ENCODE measurements at places on chromosomes 1 and 21. TPM values are rescaled to one million over a fixed set of nuclear protein-coding genes. Genes with fewer than 3 reads are reported as not detected.

HAO2 gene
- 0.80 TPM for polyA plus RNA-seq

TRIM45 gene
- 44.0 TPM for polyA plus RNA-seq

OR6K3 gene
- polyA plus RNA-seq = not detected

OR2AK2 gene
- polyA plus RNA-seq = not detected

KRTAP20-3 gene
- polyA plus RNA-seq = not detected

- H3K27ac ChIP-seq = peak overlapping the region; percentile 35
- peaks cover 7% of the 10 kb centered on the region for H3K4me1 ChIP-seq
- H3K4me3 ChIP-seq = no peak overlapping the region
- H3K36me3 ChIP-seq = no peaks in the 10 kb centered on the region
- DNase-seq = peak; percentile 93
Measured at GRCh38 chr1:22132517-22133235, 10.2 kb downstream of the WNT4 start.

- H3K4me1 ChIP-seq = peaks cover 48% of the 10 kb centered on the region
- no peaks in the 10 kb centered on the region for H3K27me3 ChIP-seq
- no peak overlapping the region for H3K4me3 ChIP-seq
- DNase-seq = no peak
- no peaks in the 10 kb centered on the region for H3K36me3 ChIP-seq
- no peak overlapping the region for H3K27ac ChIP-seq
Measured at GRCh38 chr1:217627431-217627830, 3.5 kb downstream of the GPATCH2 start.

- no peak overlapping the region for H3K27ac ChIP-seq
- no peaks in the 10 kb centered on the region for H3K36me3 ChIP-seq
- DNase-seq = no peak
- H3K4me3 ChIP-seq = no peak overlapping the region
Measured at GRCh38 chr21:46150491-46151121, 4.8 kb downstream of the FTCD start.

DNA sequence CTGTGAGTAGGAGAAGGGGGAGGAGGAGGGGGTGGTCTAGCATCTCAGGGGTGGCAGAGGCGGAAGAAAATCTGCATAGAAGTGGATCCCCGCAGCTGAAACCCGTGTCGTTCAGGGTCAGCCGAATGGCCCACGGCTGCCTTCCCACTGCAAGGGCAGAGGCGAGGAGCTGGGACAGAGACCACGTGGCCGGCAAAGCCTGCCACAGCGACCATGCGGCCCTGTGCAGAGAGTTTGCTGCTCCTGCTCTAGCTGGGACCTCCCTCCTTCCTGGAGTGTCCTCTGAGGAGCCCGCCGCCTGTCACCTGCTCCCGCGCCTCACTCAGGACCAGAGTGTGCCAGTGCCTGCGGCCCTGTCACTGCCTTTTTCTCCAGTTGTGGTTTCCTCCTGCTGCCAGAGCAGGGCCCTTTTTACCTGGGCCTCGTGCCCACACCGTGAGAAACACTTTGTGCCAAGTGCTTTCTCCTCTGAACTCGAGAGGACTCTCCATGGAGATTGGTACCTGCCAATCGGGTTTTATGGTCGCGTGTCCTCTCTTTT lies 5.4 kb upstream of the TRPM2 start:
- H3K4me1 ChIP-seq = no peaks in the 10 kb centered on the region
- no peak overlapping the region for H3K27ac ChIP-seq
- H3K36me3 ChIP-seq = no peaks in the 10 kb centered on the region
- peaks cover 32% of the 10 kb centered on the region for H3K27me3 ChIP-seq
- no peak overlapping the region for H3K4me3 ChIP-seq

DNA sequence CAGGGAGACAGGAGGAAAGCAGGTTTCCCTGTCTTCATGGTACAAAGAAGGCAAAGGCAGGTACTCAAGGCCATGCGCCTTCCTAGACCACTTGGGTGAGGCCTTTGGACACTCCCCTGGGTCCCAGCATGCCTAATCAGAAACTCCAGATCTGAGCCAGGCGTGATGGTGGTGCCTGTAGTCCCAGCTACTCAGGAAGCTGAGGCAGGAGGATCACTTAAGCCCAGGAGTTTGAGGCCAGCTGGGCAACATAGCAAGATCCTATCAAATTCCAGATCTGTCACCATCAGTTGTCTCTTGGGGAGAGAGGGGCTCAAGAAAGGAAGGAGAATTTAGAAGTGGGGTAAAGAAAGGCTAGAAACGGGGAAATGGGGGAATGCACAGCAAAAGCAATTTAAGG lies 96.3 kb upstream of the SLC25A33 start:
- H3K4me3 ChIP-seq = no peak overlapping the region
- no peaks in the 10 kb centered on the region for H3K4me1 ChIP-seq
- no peak overlapping the region for H3K27ac ChIP-seq
- H3K27me3 ChIP-seq = no peaks in the 10 kb centered on the region

- no peaks in the 10 kb centered on the region for H3K27me3 ChIP-seq
- peak; percentile 66 for DNase-seq
- peaks cover 14% of the 10 kb centered on the region for H3K36me3 ChIP-seq
Measured at GRCh38 chr1:109425391-109426280, 612 bp downstream of the PSMA5 start.

DNA sequence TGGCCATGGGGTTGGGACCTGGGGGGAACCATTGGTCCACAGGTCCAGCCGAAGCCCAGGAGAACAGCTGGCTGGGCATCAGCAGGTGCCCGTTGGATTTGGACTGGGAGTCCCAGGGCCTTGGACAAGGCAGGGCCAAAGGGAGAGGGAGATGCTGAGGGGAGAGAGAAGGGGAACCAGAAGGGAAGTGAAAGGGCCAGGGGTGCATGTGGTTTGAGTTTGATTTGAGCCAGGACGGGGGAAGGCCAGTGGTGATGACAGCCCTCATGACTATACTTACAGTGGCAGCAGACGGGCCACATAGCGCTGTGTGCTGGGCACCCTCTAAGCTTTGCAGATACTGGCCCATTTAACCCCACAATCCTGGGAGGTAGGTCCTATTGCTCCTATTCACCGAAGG lies 18.8 kb downstream of the AGRN start:
- H3K4me1 ChIP-seq = peaks cover 17% of the 10 kb centered on the region
- no peak overlapping the region for H3K4me3 ChIP-seq
- no peak overlapping the region for H3K27ac ChIP-seq
- H3K36me3 ChIP-seq = no peaks in the 10 kb centered on the region
- peaks cover 38% of the 10 kb centered on the region for H3K27me3 ChIP-seq
